Stimulated activated CD4-positive, alpha-beta T cell treated with anti-CD3 and anti-CD28 coated beads, Interleukin-12 subunit alpha, Interleukin-12 subunit beta, amount 100 ng/mL, for 24 hours (primary cell): ENCODE measurements at places on chromosomes 3 and 15.

GRCh38 chr3:185207931-185208746 is 45.7 kb downstream of the EHHADH start:
- no peak for DNase-seq

DNA sequence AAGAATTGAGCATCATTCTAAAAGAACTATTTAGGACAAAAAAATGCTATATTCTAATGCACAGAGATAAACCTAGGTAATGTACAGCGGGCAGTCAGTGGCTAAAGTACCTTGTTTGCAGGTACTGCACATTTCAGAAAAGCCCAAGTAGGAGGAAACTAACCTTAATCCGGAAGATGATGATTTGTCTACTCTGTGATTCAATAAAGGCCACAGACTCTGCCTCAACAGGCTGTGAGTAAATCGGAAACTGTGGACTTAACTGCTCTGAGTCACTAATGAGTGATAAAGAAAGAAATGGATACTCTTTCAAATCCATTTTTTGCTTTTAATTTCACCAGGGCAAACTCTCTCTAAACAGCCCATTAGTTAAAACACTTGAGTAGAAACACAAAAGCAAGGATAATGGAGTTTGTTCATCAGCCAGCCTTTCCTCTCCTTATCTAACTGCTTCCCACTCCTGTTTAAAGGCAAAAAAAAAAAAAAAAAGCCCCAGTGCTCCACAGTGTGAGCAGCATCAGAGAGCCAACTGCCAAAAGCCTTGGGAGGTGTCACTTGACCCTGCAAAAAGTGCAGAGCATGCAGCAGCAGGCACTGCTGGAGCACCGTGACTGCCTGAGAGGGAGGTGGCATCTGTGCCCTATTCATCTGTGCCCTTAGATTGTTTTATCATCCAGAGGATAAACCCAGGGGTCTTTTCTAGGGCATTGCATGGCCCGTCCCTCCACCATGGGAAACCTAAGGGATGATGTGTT is 187.7 kb downstream of the SATB1 start:
- DNase-seq = no peak

DNA sequence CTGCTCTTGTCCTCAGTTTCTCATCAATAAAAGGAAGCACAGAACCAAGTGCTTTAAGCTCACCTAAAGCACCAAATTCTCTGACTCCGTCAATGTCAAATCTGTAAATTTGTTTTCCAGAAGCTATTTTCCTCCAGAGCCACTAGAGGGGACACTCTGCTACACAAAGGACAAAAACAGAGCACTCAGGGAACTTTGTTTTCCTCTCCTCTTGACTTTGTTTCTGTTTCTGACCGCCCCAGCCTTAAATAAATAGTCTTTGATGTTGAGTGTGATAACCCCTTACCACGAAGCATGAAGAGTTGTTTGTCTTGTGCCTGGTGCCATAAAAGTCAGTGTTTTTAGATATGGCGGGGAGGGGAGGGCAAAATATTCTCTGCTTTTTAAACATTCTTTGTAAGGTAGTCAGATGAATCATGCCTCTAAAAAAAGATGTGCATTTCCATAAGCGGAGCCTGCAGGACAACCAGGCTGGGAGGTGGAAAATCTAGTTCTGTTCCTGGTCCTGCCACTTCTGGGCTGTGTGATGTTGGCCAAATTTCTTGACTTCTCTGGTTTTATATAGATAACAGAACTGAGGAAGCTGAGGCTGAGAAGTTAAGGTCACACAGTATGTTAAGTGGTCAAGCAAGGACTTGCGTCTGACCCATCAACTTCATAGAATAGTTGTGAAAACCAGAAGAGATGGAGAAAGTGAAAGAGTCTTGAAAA is 7.3 kb upstream of the ZBTB38 start:
- no peak for DNase-seq

- DNase-seq = no peak
Observed at GRCh38 chr3:49841126-49841696, 15.2 kb downstream of the TRAIP start.

GRCh38 chr15:68700455-68701123 is 120.1 kb downstream of the ANP32A start:
- DNase-seq = no peak

DNA sequence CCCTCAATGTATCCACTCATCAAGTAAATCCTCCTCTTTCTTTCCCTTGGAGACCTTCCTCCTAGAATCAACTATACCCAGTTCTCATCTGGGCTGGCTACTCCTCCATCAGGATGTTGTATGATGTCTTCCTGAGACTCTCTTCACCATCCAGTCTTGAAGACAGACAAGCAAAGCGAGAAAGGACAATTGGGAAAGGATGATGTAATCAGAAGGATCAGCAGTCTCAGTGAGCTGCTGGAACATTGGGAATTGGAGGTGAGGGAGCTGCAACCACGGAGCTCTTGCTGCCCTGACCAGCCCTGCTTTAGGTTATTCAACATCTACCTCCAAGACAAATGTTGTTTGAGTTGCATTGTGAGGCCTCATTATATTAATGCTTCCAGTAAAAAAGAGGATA is 48.0 kb upstream of the UBP1 start:
- DNase-seq = no peak

- peak; percentile 1 for DNase-seq
Observed at GRCh38 chr15:43440721-43441281, 52.2 kb downstream of the TP53BP1 start.

GRCh38 chr15:96359616-96360521 is 29.4 kb downstream of the NR2F2 start:
- DNase-seq = no peak

GRCh38 chr3:44104043-44104442 is 137.6 kb upstream of the TOPAZ1 start:
- DNase-seq = no peak

GRCh38 chr3:45819543-45819942 is 22.4 kb downstream of the LZTFL1 start:
- no peak for DNase-seq

GRCh38 chr15:50166216-50166615 is 15.8 kb upstream of the SLC27A2 start:
- DNase-seq = no peak

GRCh38 chr3:180743813-180744590 is 64.7 kb upstream of the CCDC39 start:
- DNase-seq = no peak

DNA sequence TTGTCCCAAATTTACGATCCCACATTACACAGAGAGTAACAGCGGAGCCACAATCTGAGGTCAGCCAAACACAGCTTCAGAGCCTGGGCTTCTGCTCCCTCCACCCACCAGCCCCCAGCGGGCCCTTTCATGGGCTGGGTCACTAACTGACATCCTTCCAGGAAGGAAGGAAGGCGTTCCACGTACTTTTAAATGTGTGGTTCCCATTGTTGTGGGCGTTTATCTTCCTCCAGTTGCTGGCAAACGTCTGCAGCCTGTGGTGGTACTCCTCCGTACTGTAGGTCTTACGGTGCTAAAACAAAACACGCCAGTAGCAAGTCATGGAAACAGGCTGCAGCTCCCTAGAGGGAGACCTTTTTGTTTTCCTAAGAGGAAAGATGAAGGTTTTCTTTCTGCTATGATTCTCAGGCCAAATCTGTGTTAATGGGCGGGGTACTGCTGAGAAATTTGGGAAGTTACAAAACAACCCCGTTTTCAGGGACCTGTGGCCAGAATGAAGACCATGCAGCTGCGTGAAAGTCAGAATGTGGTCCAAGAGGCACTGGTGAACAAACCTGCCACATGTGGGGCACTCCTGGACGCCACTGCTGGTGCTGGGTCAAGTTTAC is 7.6 kb downstream of the CTSH start:
- DNase-seq = no peak

- DNase-seq = no peak
Observed at GRCh38 chr15:39195961-39196486, 384.9 kb upstream of the THBS1 start.

DNA sequence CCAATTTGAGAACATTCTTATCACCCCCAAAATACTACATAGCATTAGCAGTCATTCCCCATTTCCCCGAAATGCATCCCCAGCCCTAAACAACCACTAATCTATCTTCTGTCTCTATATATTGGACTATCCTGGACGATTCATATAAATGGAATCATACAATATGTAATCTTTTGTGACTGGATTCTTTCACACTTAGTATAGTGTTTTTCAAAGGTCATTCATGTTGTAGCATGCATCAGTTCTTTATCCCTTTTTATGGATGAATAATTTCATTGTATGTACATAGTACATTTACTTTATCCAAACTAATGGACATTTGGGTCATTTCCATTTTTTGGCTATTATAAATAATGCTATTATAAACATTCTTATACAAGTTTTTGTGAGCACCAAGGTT is 27.5 kb upstream of the EIF1B start:
- DNase-seq = no peak

DNA sequence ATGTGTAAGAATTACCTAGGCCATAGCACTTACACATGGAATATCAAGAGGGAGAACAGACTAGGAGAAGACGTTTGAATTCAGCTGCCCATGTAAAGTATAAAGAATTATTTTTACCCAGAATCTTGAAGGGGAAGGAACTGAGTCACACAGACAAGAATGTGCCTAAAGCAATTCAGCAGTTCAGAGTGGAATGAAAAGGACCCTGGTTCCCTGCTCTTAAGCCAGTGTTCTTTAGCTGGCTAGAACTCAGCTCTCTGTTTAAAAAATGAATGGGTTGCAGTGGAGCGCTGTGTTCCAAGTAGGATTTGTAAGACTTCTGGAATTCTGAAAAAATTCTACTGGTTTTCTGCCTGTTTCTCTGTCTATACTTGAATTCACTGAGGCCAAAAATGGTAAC is 440.2 kb downstream of the LPP start:
- no peak for DNase-seq

GRCh38 chr3:39126532-39127071 is 19.1 kb downstream of the TTC21A start:
- DNase-seq = no peak

DNA sequence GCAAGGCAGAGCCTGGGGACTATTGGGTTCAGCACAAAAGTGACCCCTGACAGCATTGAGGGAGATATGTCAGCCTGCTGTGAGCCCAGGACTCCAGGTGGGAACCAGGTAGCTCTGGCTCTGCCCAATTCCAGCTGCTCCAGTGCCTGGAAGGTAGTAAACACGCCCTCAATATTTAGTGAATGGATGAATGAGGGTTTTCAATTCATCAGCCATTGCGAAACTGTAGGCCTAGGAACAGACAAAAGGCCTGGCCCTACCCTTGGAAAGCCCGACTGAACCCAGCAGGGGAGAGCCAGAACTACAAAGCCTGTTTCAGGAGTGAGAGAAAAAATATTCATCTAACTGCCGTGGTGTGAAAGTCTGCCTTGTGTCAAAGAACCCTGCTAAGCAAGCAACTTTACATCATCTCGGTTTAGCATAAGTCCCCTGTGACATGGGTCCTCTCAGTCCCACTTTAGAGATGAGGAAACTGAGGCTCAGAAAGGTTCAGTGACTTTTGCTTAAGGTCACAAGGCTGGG is 8.1 kb upstream of the CSK start:
- DNase-seq = no peak

GRCh38 chr3:38030126-38031021 is 932 bp upstream of the PLCD1 start:
- DNase-seq = no peak

DNA sequence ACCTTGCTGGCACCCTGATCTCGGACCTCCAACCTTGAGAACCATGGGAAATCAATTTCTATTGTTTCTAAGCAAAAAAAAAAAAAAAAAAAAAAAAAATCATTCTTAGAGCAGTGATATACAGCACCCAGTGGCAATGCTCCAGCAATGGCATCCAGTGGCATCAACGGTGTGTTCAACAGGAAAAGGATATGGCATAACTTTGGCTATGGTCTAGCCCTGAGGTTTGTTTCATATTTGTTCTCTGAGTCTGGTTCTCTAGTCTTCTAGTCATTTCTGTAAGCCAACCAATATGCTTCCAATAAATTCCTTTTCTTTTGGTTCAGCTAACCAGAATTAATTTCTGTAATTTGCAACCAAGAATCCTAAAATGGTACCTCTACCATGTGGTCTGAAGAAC is 19.2 kb downstream of the DENND4A start:
- no peak for DNase-seq

GRCh38 chr3:163185721-163186350 is 1689.2 kb downstream of the OTOL1 start:
- DNase-seq = no peak

DNA sequence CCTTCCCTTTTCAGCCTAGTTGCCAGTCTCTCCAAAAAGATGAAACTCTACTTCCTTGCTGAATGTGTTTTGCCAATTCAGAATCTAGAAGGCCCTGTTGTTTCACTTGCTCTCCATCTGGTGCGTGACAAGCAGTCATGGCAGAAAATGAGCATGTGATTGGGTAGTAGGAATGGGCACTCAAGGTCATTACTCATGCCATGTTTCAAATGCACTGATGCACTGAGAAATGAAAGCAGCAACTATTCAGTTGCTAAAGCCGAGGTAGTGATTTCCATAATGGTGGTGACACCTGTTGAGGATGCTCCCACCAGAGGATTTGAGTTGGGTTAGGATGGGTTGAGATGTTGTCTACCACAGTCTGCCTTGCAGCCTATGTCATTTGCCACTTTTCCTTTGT is 12.7 kb downstream of the ZBTB38 start:
- DNase-seq = no peak

- DNase-seq = no peak
Observed at GRCh38 chr3:126064627-126065258, 19.2 kb downstream of the SLC41A3 start.

DNA sequence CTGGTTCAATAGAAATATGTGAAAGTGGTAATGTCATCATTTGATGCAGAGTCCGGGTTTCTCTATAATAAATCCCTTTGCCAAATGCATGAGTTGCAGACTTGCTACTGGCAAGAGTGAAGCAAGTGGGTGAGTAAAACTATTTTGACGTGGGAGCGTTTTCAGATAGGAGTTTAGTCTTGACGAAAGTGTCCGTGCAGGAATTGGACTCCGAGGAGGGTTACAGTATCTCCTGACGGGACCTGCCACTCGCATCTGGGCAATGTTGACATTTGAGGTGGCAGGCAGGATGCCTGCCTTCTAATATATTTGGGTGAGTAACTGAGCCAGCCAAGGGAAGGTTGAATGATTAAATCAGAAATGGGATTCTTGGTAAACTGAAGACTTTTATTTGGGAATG is 16.0 kb downstream of the CDV3 start:
- no peak for DNase-seq

- DNase-seq = no peak
Observed at GRCh38 chr3:32398531-32398930, 6.9 kb downstream of the CMTM7 start.
